ENCODE measurements at places on chromosomes 3 and 15.

DNA sequence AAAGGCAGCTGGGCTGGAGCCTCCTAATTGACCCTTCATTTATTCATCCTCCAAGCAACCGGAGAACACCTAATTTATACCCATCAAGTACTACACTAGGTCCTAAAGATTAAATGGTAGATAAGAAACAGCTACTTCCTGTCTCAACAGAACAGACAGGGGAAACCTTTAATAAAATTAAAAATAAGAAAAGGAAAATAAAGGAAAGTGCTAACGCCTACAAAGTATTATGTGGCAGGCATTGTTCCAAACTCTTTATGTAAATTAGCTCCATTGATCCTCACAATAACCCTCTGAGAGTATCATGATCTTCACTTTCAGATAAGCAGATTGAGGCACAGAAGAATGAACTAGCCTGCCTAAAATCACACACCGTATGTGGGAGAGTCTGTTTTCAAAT lies 139.5 kb downstream of the CNTN6 start:
- no peak for DNase-seq

- peak; percentile 60 for DNase-seq
These were observed 103.3 kb upstream of the PRTG start for GRCh38 chr15:55846116-55846707.

GRCh38 chr15:96978937-96979473 lies 648.5 kb downstream of the NR2F2 start:
- DNase-seq = no peak

DNA sequence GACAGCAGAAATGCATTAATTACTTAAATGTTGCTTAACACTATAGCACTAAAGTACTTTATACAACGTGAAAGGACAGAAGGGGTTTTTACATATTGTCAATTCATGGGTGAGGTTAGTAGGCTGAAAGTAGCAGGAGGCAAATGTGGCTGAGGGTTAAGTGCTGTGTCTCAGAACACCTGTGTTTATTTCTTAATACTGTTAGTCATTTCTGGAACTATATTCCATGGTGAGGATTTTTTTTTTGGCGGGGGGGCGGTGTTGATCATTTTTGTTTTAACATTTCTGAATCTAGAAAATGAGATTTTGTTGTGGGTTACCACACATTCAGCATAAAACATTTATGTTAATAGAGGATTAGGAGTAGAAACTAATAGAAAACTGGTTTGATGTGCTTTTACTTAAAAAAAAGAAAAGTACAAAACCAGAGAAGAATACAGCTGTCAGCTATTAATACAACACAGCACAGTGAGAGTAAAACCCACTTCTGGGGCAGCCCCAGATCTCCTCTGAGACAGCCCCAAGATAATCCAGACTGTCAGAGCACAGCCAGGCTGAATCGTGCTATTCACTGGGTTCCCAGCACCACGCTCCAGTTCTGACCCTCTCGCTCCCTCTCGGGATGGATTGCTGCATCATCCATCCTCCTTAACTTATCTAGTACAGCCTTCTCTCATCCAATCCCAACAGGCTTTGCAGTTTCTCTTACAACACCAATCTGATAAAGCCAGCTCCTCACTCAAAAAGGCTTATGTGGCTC lies 307.7 kb downstream of the TUSC7 start:
- no peak for DNase-seq

DNA sequence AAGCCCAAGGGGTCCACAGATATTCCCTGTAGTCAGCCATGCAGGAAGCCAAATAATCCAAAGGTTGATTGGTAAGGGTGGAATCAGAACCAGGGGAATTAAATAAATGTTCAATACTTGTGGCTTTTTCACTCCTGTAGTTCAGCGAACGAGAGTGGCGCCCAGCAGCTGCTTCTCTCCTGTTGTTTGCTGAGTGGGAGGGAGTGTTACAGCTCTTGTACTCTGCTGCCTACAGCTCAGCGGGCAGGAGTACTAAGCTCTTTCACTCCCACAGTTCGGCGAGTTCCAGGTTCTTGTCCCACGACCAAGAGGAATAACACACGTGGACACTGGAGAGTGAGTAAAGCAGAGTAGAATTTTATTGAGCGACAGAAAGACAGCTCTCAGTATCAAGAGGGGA lies 105.9 kb downstream of the MOBP start:
- no peak for DNase-seq

DNA sequence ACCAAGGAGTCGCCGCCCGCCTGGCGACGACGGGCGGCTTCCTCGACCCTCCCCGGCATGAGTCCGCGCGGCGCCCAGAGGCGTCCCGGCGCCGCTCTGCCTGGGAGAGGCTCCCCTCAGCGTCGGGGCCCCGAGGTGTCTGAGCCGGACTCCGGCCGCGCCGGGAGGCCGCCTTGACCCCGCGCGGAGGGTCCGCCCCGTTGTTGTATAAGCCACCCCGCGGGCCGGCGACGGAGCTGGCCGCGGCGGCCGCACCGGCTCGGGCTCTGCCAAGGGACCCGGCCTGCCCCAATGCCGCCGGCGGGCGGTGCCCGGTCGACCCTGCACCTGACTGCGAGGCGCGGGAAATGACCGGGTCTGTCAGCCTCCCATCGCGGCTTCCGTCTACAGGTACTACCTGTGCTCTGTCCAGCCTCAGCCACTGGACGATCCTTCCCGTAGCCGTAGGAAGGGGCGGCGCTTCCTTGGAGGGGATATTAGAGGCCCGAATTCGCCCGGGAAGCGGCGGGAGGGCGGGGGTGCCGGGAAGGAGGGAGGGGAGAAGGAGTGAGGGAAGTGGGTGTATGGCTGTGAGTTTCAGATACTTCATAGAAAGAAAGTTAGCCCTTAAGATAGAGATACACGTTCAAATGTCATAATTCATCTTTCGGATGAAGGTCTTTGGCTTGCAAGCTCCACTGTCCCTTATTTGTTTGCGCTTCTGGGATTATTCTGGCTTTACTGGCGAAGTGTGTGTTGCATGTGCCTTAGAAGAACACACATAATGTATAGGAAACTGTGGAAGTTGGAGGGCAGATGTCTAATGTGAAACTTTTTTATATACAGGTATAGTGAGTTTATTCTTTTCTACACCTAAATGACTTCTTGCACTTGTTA lies 620 bp downstream of the ABHD5 start:
- peak; percentile 35 for DNase-seq

GRCh38 chr3:21705769-21706168 lies 45.2 kb downstream of the ZNF385D start:
- DNase-seq = no peak

DNA sequence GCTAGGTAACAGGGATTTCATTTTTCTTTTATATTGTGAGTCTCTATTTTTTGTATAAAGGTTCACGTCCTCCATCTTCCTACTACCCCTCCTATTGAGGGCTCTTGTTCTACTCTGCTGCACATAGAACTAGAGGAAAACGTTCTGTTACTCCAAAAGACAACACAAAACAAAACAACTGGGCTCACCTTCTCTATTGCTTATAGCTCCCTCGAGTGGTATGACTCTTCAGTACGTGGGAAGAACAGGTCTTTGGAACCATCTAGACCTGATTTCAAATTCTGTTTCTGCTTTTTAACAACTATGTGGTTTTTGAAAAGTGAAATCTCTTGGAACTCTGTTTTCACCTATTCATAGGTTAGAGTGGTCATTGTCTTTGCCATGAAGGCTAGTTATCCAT lies 515.3 kb downstream of the SOX2 start:
- DNase-seq = no peak

GRCh38 chr3:9901967-9902366 lies 681 bp upstream of the IL17RE start:
- no peak for DNase-seq

GRCh38 chr3:156554515-156554841 lies 439 bp downstream of the SSR3 start:
- DNase-seq = no peak

- DNase-seq = no peak
These were observed 46.9 kb upstream of the FGD5 start for GRCh38 chr3:14771593-14772497.

GRCh38 chr3:153090973-153091372 lies 71.1 kb upstream of the RAP2B start:
- no peak for DNase-seq

- DNase-seq = no peak
These were observed 61.6 kb upstream of the PRR23C start for GRCh38 chr3:139106013-139106932.

- no peak for DNase-seq
These were observed 38.2 kb downstream of the TRANK1 start for GRCh38 chr3:36906504-36907149.

GRCh38 chr3:135757421-135757820 lies 208.1 kb upstream of the PPP2R3A start:
- no peak for DNase-seq

GRCh38 chr3:186483611-186484340 lies 60.4 kb downstream of the CRYGS start:
- no peak for DNase-seq

DNA sequence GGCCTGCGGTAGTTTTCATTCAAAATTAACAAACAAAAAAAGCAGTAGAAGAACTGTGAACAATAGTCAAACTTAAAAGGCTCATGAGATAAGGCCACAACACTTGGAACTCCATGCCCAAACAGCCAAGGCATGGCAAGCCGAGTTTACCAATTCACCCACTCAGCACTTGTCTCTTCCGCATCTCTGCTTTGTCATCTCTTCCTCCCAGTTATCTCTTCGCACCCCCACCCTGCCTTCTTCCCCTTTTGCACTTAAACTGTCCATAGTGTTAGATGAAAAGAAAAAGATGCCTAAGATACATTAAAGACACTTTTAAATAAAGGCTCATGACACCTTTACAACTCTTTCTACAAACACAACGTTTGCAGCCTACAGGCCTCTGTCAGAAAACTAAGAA lies 11.1 kb downstream of the TLE3 start:
- DNase-seq = no peak

DNA sequence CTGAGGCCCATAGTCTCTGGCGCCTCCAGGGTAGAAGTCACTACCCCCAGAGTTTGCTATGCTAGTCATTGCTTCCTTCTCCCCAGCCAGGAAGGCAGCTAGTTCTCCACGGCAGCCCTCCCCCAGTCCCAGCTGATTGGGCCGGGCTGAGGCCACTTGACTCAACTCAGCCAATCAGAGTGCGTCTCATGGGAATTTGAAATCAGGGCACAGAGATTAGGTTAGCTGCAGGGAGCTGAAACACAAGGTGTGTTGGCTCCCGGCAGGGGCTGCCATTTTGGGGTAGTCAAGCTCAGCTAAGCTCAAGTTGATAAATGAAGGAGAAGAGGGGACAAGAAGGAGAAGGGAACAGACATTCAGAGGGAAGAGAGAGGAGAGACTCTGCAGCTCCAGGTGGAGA lies 32.8 kb downstream of the LINGO1 start:
- no peak for DNase-seq

- no peak for DNase-seq
These were observed 244.7 kb downstream of the NSUN3 start for GRCh38 chr3:94307588-94307987.

DNA sequence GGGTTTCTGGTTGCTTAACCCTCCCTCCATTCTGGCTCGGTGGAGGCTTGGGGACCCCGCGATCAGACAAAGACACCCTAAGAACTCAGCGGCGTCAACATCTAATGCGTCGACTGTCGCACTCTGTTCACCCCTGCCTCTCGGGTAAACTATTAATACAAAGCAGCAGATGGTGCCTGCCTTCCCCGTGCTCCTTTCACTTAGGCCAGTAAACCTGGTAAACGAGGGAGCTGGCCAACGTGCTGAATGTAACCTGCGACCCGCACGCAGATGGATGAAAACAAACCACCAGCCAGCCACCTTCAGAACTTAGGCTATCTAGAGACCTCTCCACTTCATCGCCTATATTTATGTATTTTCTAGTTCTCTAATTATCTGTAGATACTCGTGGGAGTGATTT lies 848 bp upstream of the CADPS start:
- peak; percentile 78 for DNase-seq

GRCh38 chr3:11784971-11785377 lies 61.7 kb downstream of the TAMM41 start:
- no peak for DNase-seq

DNA sequence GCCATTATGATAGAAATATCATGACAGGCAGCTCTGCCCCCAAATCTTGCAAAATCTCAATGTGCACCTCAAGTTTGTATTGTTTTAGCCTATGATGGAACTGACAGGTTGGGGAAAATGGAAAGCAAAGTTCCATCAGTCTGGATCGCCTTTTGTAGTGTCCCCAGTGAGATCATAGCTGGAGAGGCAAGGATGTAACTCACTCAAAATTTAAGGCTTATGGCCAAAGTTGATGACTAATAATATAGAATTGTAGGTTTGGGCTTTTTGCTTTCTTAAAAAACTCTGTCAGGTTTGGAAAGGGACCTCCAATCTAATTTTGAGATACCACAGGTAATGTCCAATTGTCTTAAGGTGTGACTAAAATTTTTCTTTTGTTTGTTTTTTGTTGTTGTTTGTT lies 1.4 kb upstream of the ACP3 start:
- DNase-seq = no peak

- no peak for DNase-seq
These were observed 2.9 kb downstream of the FOXL2 start for GRCh38 chr3:138943724-138944653.

- DNase-seq = no peak
These were observed 37.4 kb downstream of the SLC9A9 start for GRCh38 chr3:143810953-143811265.

GRCh38 chr3:49248840-49249227 lies 28.2 kb downstream of the C3orf62 start:
- no peak for DNase-seq

GRCh38 chr3:45225465-45226205 lies 452 bp downstream of the TMEM158 start:
- no peak for DNase-seq

- no peak for DNase-seq
These were observed 104.8 kb downstream of the CORO2B start for GRCh38 chr15:68683551-68683950.

GRCh38 chr3:35401671-35402070 lies 237.7 kb upstream of the ARPP21 start:
- no peak for DNase-seq

- DNase-seq = no peak
These were observed 31.0 kb downstream of the TMOD2 start for GRCh38 chr15:51782357-51782896.

DNA sequence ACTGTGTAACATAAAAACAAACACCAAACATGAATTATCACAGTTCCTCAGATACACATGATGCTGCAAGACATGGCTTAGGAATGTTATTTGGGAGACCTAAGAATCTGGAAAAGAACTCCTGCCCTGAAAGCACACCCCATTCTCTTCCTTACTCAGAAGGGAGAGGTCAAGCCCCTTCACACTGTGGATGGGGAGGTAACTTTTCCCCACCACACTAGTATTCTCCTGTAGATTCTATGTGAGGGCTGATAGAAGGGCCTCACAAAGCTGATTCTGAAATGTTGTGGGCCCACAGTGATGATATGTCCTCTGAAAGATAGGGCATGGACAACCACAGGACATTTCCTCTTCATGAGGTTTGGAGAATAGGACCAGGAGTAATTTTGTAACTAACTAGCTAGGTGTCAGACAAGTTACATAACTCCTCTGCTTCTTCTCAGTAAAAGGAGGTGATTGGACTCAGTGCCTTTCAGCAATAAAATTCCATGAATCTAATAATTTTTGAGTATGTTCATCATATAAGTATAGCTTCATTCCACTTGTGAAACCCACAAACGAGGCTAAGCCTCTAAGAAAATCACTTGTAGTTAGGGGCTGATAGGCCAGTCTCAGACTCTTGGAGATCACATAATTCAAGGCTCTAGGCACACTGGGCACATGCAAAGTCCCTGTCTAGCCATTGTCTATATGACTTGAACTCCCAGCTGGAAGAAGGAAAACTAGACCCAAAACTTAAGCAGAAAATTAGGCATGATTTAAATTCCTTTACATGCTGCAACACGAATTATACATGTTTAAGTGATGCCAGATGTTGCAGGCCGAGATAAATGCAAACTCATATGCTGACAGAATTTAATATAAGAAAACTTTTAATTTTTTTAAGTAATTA lies 7.5 kb downstream of the PTX3 start:
- no peak for DNase-seq

GRCh38 chr15:81781395-81781794 lies 264.4 kb downstream of the MEX3B start:
- DNase-seq = no peak

Data from iPS DF 6.9 (cell line).